Mesothelial cell of epicardium (in vitro differentiated cells): ENCODE measurements at places on chromosomes 12 and 14. TPM values are rescaled to one million over a fixed set of nuclear protein-coding genes. Genes with fewer than 3 reads are reported as not detected.

DNA sequence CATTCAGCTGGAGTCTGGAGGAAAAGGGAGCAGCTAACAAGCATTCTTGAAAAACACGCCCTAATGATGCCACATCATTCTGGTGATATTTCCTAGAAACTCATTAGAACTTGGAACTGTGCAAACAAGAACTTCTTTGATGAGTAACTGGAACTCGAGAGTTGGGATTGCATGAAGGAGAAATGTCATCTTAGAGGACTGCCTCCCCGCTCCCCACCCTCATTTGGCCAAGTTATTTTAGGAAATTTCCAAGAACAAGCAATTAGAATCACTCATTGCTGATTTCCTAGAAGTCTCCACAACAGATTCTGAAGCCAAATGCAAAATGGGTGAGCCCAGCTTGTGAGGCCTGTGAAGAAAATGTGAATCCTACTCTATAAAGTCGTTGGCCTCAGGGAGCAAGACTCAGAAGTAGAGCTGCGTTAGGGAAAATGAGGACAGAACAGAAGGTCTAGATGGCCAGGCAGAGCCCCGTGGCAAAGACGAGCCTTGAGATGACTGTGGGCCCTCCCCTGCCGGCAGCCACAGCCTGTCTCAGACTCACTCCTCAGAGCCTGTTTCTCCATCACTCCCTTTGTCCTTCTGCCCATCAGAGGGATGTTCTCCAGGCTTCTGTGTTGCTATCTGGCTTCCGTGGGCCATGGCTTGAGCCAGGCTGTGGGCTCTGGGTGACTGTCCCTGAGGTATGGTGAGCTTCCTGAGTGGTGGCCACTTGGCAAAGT, 38.4 kb downstream of the RTL1 start:
- no peak overlapping the region for H3K27ac ChIP-seq
- DNase-seq: no peak
- H3K4me1 ChIP-seq: no peaks in the 10 kb centered on the region
- H3K27me3 ChIP-seq: peaks cover 12% of the 10 kb centered on the region
- no peaks in the 10 kb centered on the region for H3K36me3 ChIP-seq

DNA sequence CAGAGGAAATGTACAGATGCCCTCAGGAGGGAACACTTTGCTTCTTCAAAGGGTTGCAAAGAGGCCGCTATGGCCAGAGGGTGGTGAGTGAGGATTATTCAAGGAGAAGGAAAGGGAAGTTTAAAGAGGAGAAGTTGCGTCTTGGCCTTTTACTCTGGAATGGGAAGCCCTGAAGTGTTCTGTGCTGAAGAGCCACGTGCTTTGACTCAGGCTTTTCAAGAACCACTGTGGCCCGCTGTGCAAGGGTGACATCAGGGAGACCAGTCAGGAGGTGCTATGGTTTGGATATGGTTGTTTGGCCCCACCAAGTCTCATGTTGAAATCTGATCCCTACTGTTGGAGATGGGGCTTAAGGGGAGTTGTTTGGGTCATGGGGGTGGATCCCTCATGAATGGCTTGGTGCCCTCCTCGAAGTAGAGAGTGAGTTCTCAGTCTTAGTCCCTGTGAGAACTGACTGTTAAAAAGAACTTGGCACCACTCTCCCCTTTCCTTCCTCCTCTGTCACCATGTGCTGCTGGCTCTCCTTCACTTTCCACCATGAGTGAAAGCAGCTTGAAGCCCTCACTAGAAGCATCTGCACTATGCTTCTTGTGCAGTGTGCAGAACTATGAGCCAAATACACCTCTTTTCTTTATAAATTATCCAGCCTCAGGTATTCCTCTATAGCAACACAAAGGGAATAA, 66.1 kb upstream of the DUSP6 start:
- no peak overlapping the region for H3K4me3 ChIP-seq
- H3K27ac ChIP-seq: no peak overlapping the region
- H3K27me3 ChIP-seq: no peaks in the 10 kb centered on the region
- H3K36me3 ChIP-seq: no peaks in the 10 kb centered on the region

DNA sequence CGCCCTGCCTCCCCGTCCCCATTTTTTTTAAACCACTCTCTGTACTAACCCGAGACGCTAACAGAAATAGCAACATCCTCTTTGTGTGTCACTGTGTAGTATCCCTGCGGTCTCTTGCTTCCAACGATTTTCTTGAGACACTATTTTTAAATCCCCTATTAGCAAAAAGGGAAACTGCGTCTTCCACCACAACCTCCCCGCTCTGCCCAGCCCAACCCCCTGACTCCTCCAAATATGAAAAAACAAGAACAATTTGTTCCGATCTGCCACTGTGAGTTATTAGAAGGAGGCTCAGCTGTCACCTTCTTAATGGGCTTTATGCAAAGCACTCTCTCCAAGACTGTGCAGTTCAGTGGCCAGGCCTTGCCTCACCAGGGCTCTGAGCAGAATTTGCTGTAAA, 76.3 kb downstream of the MAP1LC3B2 start:
- H3K36me3 ChIP-seq: no peaks in the 10 kb centered on the region
- DNase-seq: no peak
- H3K27me3 ChIP-seq: no peaks in the 10 kb centered on the region
- H3K4me1 ChIP-seq: peaks cover 15% of the 10 kb centered on the region
- H3K27ac ChIP-seq: no peak overlapping the region

DNA sequence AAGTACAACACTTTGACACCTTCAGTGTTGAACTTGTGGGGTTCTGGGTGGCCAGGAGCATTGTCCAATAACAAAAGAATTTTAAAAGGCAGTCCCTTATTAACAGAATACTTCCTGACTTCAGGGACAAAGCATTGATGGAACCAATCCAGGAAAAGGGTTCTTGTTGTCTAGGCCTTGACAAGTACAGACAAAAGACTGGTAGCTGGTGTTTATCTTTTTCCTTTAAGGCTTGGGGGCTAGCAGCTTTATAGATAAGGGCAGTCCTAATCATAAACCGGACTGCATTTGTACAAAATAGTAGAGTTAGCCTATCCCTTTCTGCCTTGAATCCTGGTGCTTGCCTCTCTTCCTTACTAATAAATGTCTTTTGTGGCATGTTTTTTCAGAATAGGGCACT, 27.4 kb downstream of the FAM177A1 start:
- no peak overlapping the region for H3K27ac ChIP-seq
- H3K36me3 ChIP-seq: peaks cover 48% of the 10 kb centered on the region
- no peak overlapping the region for H3K4me3 ChIP-seq
- no peaks in the 10 kb centered on the region for H3K4me1 ChIP-seq
- no peaks in the 10 kb centered on the region for H3K27me3 ChIP-seq
- DNase-seq: no peak

- H3K4me3 ChIP-seq: no peak overlapping the region
- H3K4me1 ChIP-seq: peaks cover 27% of the 10 kb centered on the region
- no peaks in the 10 kb centered on the region for H3K36me3 ChIP-seq
- no peak for DNase-seq
- H3K27me3 ChIP-seq: no peaks in the 10 kb centered on the region
Observed at GRCh38 chr14:50339178-50339804, 27.2 kb downstream of the DMAC2L start.

- no peak overlapping the region for H3K27ac ChIP-seq
- peaks cover 7% of the 10 kb centered on the region for H3K4me1 ChIP-seq
- no peak overlapping the region for H3K4me3 ChIP-seq
Observed at GRCh38 chr14:100267990-100268389, 29.0 kb downstream of the YY1 start.

The TAS2R9 gene
- 0.50 to 0.64 TPM (median 0.56 TPM) in 3 replicates for total RNA-seq

The GDF3 gene
- not detected in 3 replicates for total RNA-seq

The CHGA gene
- not detected in 3 replicates for total RNA-seq

The EID3 gene
- total RNA-seq: 4.5 to 5.7 TPM (median 5.6 TPM) in 3 replicates

The KRT8 gene
- total RNA-seq: 1,131 to 1,194 TPM (median 1,142 TPM) in 3 replicates

- peaks cover 14% of the 10 kb centered on the region for H3K4me1 ChIP-seq
- H3K36me3 ChIP-seq: no peaks in the 10 kb centered on the region
- peak overlapping the region; percentile 30 for H3K4me3 ChIP-seq
- no peaks in the 10 kb centered on the region for H3K27me3 ChIP-seq
Observed at GRCh38 chr12:1917172-1918070, 1.0 kb downstream of the CACNA2D4 start.

DNA sequence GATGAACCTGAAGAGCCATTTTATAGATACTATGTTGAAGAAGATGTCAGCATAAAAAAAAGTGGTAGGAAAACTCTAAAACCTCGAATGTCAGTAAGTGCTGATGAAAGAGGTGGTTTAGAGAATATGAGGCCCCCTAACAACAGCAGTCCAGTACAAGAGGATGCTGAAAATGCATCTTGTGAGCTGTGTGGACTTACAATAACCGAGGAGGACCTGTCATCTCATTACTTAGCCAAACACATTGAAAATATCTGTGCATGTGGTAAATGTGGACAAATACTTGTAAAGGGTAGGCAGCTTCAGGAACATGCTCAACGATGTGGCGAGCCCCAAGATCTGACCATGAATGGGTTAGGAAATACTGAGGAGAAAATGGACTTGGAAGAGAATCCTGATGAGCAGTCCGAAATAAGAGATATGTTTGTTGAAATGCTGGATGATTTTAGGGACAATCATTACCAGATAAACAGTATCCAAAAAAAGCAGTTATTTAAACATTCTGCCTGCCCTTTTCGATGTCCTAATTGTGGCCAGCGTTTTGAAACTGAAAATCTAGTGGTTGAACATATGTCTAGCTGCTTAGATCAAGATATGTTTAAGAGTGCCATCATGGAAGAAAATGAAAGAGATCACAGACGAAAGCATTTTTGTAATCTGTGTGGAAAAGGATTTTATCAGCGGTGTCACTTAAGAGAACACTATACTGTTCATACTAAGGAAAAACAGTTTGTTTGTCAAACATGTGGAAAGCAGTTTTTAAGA, 17.8 kb upstream of the HSPA2 start:
- DNase-seq: no peak
- no peak overlapping the region for H3K4me3 ChIP-seq
- peaks cover 12% of the 10 kb centered on the region for H3K4me1 ChIP-seq
- H3K36me3 ChIP-seq: peaks cover 3% of the 10 kb centered on the region

DNA sequence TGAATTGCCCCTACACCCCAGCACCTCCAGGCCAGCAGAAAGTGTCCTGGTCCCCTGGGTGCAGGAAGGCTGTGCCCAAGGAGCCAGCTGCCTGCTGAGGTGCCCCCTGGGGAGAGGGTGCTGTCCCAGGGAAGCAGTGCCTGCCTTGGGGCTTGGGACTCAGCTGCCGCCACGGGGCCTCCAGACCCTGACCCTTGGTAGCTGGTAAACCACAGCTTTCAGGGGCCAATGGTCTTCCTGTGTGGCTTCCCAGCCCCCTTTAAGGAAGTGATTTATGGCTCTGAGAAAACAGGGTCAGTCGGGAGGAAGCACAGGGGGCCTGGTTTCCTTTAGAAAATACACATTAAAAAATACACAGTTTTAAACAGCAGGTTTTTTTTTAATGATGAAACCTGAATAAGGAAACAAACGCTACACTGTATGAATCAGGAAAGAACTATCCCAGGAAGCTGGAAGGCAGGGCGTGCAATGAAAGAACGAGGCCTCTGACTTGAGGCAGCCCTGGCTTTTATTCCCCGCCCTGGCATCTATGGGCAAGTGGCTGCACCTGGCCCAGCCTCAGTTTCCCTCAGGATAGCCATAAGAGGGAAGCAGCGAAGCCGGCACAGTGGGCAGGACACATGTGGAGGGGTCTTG, 40.6 kb upstream of the EML1 start:
- H3K27me3 ChIP-seq: peaks cover 22% of the 10 kb centered on the region
- H3K36me3 ChIP-seq: no peaks in the 10 kb centered on the region
- no peak overlapping the region for H3K4me3 ChIP-seq
- H3K4me1 ChIP-seq: peaks cover 33% of the 10 kb centered on the region
- DNase-seq: no peak
- H3K27ac ChIP-seq: no peak overlapping the region

DNA sequence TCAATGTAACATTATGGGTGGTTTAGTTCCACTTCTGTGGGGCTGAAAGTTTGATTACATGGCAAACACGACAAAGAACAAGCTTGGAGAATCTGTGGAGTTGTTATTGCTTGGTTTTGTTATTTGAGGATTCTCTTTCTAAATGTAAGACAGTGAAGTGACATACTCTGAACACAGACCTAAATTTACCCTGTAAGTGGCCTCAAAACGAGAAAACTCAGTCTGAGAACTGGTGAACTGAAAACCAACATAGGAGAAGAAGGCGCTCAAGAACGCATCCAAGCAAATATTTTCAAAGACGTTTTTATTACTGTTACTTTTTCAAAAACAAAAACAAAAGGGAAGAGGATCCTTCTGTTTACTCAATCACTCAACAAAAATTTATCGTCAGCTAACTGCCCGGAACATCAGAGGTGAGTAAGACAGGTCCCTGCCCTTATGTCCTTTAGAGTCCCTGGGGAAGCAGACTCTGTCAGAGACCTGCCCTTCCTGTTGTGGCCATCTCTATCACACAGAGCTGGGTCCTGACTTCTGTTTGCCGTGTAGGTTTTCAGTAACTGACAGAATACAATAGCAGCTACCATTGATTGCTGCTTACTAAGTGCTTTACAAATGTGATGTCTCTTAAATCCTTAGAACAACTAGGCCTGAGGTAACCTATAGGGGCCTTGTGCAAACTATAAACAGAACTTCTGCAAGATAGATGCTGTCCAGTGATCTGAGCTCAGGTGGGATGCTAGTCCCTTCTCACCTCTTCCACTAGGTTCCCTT, 79.3 kb upstream of the C12orf71 start:
- no peaks in the 10 kb centered on the region for H3K4me1 ChIP-seq
- no peak for DNase-seq
- H3K27ac ChIP-seq: no peak overlapping the region

The MAPK1IP1L gene
- total RNA-seq: 116 to 120 TPM (median 119 TPM) in 3 replicates

DNA sequence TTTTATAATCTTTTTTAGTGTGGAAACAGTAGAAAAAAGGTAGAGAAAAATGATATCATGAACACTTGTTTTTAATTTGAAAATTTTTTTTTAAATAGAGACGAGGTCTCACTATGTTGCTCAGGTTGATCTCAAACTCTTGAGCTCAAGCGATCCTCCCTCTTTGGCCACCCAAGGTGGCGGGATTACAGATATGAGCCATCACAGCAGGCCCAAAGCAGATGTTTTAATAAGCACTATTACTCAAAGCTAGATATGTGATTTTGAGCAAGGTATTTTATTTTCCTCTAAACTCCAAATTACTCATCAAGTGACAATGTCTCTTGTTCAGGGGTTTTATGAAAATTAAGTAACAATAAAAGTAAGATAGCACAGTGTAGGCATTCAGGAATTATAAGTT, 10.7 kb upstream of the WDR89 start:
- H3K4me3 ChIP-seq: no peak overlapping the region
- H3K36me3 ChIP-seq: peaks cover 6% of the 10 kb centered on the region
- H3K27me3 ChIP-seq: no peaks in the 10 kb centered on the region
- H3K27ac ChIP-seq: no peak overlapping the region
- DNase-seq: no peak

- no peak overlapping the region for H3K4me3 ChIP-seq
- H3K36me3 ChIP-seq: peaks cover 37% of the 10 kb centered on the region
- no peaks in the 10 kb centered on the region for H3K27me3 ChIP-seq
- no peak for DNase-seq
- H3K4me1 ChIP-seq: peaks cover 6% of the 10 kb centered on the region
Observed at GRCh38 chr12:24838531-24838950, 110.4 kb downstream of the BCAT1 start.

DNA sequence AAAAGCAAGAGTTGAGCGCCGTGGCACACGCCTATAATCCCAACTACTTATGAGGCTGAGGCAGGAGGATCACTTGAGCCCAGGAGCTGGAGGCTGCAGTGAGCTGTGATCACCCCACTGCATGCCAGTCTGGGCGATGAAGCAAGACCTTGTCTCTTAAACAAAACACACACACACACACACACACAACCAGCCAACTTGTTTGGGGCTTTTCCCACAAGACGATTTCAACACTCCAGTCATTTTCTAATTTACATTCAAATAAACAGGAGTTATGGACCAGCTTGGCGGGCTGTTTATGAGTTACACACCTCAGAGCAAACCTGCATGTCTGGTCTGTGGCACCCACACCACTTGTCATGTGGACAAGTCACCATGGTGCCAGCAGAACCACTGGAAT, 6.7 kb downstream of the GLTP start:
- no peaks in the 10 kb centered on the region for H3K27me3 ChIP-seq
